B cell (primary cell): ENCODE measurements at places on chromosomes 11 and 22. TPM values are rescaled to one million over a fixed set of nuclear protein-coding genes. Genes with fewer than 3 reads are reported as not detected.

Gene GAL3ST1
- total RNA-seq: 0.46 TPM in 1 of 2 replicates, not detected in the other

GRCh38 chr22:30752771-30753170 lies 58.1 kb downstream of the OSBP2 start:
- no peaks in the 10 kb centered on the region for H3K4me1 ChIP-seq
- H3K4me3 ChIP-seq: no peak overlapping the region
- H3K36me3 ChIP-seq: no peaks in the 10 kb centered on the region
- no peaks in the 10 kb centered on the region for H3K27me3 ChIP-seq
- no peak for DNase-seq
- no peak overlapping the region for H3K27ac ChIP-seq

DNA sequence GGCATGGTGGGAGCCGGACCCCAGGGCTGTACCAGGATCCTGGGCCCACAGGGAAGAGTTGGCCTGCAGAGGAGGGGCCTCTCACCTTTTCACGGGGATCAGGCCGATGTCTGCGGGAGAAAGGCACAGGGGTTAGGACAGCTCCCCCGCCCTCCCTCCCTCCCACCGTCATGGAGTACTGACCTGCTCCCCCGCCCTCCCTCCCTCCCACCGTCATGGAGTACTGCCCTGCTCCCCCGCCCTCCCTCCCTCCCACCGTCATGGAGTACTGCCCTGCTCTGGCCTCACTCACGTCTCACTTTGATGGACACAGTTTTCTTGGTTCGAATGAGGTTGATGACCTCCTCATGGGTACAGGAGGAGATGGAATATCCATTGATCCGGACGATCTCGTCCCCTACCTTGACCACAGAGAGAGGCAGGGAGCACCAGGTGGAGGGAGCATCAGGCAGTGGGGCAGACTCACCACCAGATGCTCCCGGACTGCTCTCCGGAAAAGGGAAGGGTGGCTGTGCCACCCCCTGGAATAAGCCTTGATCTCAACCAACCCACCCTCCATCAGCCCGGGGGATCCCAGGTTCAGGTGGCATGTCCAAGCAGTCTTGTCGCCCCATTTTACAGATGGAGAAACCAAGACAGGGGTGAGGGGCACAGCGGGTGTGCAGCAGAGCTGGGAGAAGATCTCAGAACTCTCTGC lies 17.1 kb downstream of the USH1C start:
- H3K27me3 ChIP-seq: no peaks in the 10 kb centered on the region
- no peak overlapping the region for H3K27ac ChIP-seq
- H3K4me1 ChIP-seq: no peaks in the 10 kb centered on the region
- H3K36me3 ChIP-seq: no peaks in the 10 kb centered on the region
- no peak for DNase-seq

DNA sequence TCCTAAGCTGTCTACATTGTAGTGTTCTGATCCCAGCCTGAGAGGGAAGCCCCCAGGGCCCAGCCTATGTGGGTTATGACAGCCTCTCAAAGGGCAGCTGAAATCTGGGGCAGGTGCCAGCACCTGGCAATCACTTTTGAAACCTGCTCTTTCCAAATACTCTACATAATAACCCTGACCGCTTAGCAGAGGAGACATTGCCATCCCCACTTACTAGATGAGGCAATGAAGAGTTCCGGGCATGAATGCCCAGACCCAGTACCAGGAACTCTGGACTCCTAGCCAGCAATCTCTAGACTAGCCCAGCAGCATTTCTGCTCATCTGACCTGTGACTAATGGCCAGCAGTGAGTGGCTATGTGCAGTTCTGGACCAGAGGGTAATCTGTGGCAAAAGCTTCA lies 412.4 kb upstream of the CADM1 start:
- no peak overlapping the region for H3K4me3 ChIP-seq
- no peaks in the 10 kb centered on the region for H3K36me3 ChIP-seq
- H3K27ac ChIP-seq: no peak overlapping the region
- DNase-seq: no peak

DNA sequence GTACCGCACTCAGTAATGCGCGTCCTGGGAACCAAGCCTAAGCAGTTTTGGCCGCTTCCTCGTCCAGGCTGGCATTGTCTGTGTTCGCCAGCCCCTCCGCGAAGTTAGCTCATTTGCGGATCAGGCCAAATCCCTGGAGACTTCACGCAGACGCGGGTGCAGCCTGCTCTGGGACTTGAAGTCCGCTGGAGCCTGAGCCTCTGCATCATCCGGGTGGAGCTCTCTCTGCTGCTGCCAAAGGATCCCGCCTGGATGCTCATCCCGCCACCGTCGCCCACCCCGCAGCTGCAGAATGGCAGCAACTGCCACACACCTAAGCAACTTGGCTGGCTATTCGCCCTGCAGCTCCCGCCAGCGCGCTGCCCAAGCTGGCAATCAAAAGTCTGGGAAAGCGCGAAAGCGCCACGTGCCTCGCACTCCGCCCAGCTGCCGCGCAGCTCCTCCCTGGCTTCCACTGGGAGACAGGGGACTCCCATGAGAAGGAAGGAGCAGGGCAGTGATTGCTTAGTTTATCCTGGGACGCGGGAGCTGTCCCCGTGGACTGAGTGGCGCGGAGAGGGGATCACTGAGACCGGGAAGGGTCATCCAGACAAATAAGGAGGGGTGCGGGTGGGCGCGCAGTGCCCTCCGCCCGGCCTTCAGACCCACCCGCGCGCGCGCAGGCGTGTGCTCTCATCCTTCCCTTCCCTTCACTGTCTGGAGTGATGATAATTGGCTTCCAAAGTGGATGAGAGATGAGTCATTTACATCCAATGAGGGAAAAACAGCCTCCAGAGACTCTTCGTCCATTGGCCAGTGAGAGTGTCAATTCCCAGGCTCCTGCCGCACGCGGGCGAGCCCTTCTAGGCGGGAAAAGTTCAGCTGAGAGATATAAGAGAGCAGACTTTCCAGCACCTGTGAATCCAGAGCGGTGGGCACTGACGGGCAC lies 23.2 kb upstream of the GLYATL1B start:
- H3K27me3 ChIP-seq: no peaks in the 10 kb centered on the region
- H3K4me1 ChIP-seq: peaks cover 22% of the 10 kb centered on the region
